ENCODE measurements at places on chromosomes 11 and 22. TPM values are rescaled to one million over a fixed set of nuclear protein-coding genes. Genes with fewer than 3 reads are reported as not detected.

DNA sequence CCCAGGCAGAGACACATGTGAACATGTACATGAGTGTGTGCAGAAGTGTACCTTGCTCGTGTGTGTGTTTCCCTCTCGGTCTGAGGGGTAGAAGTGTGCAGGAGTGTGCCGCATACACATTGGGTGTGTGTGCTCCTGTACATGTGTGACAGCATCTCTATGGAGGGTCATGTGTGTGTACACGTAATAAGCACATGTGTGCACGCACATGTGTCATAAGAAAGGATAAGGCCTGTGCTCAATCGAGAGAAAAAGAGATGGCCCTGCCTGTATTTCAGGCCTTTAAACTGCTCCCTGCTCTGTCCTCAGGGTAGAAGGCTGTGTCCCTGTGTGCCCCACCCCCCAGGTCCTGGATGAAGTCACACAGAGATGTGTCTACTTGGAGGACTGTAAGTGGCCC, 61.8 kb downstream of the OTOG start:
- peaks cover 2% of the 10 kb centered on the region for H3K27me3 ChIP-seq
- no peak overlapping the region for H3K4me3 ChIP-seq
- no peak for DNase-seq
- no peaks in the 10 kb centered on the region for H3K36me3 ChIP-seq

DNA sequence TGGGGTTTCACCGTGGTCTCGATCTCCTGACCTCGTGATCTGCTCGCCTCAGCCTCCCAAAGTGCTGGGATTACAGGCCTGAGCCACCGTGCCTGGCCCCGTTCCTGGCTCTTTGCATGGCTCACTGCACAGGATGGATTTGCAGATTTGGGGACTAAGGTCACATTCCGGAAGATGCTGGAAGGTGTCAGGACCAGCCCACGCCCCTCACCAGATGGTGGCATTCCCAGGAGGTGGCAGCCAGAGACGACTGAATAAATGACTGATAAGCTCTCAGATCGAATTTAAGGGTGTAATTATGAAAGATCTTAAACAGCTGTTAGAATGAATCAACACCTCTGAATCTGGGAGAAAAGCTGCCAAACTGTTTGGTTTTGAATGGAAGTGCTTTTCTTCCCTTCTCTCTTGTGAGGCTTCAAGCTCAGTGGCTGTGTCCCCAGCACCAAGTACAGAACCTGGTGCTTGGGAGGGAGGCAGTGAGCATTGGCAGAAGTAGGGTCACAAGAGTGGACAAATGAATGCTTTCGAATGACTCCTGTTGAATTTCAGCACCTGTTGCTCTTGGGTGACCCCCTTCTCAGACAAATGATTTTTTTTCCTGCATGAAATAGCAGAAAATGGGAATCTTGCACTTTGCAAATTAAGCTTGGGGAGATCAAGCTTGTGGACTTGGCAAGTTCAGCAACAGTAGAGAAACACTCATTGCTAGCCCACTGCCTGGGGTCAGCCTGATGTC, 69.6 kb downstream of the KIAA1671 start:
- no peaks in the 10 kb centered on the region for H3K27me3 ChIP-seq
- no peaks in the 10 kb centered on the region for H3K36me3 ChIP-seq
- H3K27ac ChIP-seq = no peak overlapping the region
- H3K4me3 ChIP-seq = no peak overlapping the region

GRCh38 chr22:20324139-20324516, 4.3 kb upstream of the DGCR6L start:
- no peaks in the 10 kb centered on the region for H3K4me1 ChIP-seq
- DNase-seq = no peak
- H3K4me3 ChIP-seq = no peak overlapping the region
- no peaks in the 10 kb centered on the region for H3K27me3 ChIP-seq
- H3K36me3 ChIP-seq = no peaks in the 10 kb centered on the region
- H3K27ac ChIP-seq = no peak overlapping the region

Gene VPREB1
- total RNA-seq = not detected

Gene CBL
- 53.5 TPM for total RNA-seq

Gene KCNE3
- 48.1 TPM for total RNA-seq

Gene SHANK2
- 177 TPM for total RNA-seq

- DNase-seq = no peak
- H3K4me3 ChIP-seq = no peak overlapping the region
- no peaks in the 10 kb centered on the region for H3K4me1 ChIP-seq
- H3K27ac ChIP-seq = no peak overlapping the region
Observed at GRCh38 chr22:29756341-29756740, 10.5 kb downstream of the ZMAT5 start.

DNA sequence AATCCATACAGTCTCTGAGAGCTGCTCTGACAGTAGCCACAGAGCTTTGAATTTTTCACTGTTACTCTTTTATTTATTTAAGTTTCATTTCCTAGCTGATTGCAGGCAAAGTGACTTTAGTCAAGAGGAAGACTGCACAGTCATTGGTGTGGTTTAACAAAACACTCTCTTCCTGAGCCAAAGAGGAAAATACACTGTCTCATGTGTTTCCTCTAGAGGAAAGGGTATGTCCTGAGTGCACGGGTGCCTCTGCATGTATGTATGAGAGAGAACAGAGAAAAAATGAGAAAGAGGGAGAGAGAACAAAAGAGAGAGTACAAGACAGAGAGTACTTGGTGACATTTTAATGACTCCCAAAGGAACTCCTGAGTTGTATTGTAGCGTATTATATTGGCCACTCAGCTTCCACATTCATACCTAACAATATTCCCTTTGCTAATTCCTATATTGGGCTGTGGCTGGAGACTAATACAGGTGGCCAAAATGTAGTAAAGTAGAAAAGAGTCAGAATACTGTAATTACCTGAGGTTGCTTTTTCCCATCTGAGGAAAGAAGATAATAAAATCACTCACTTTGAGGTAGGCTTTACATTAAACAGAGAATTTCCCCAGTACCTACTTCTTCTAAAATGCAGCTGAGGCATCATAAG, at the start of gene OR4D9:
Gene OR4D9 (plus strand): TSS at position 599 of the 649 bp plus-strand sequence. CDS start 3,374 bp downstream, outside the sequence.
- H3K27me3 ChIP-seq = no peaks in the 10 kb centered on the region
- no peak within 1 kb of the TSS for H3K4me3 ChIP-seq
- H3K36me3 ChIP-seq = no peaks in the 10 kb centered on the region
- H3K4me1 ChIP-seq = no peaks in the 10 kb centered on the region
- no peak for DNase-seq
- H3K27ac ChIP-seq = no peak within 1 kb of the TSS

Gene BIK
- total RNA-seq = 13.3 TPM

- DNase-seq = no peak
- H3K4me3 ChIP-seq = no peak overlapping the region
- H3K4me1 ChIP-seq = peaks cover 12% of the 10 kb centered on the region
- no peaks in the 10 kb centered on the region for H3K36me3 ChIP-seq
- peaks cover 2% of the 10 kb centered on the region for H3K27me3 ChIP-seq
Observed at GRCh38 chr11:130675371-130675821, 227.0 kb downstream of the ADAMTS15 start.

Gene EI24
- total RNA-seq = 170 TPM

- H3K27me3 ChIP-seq = no peaks in the 10 kb centered on the region
- no peaks in the 10 kb centered on the region for H3K36me3 ChIP-seq
- H3K27ac ChIP-seq = no peak overlapping the region
- H3K4me1 ChIP-seq = no peaks in the 10 kb centered on the region
Observed at GRCh38 chr11:97110376-97110775, 720.6 kb downstream of the JRKL start.

Gene OR8G5
- not detected for total RNA-seq

Gene MRGPRX3
- total RNA-seq = not detected

- H3K27me3 ChIP-seq = no peaks in the 10 kb centered on the region
- no peak overlapping the region for H3K4me3 ChIP-seq
- DNase-seq = peak; percentile 63
- no peaks in the 10 kb centered on the region for H3K36me3 ChIP-seq
Observed at GRCh38 chr11:120807414-120808150, 216.3 kb upstream of the TBCEL start.

- H3K27ac ChIP-seq = no peak overlapping the region
- no peak for DNase-seq
- H3K36me3 ChIP-seq = no peaks in the 10 kb centered on the region
- no peaks in the 10 kb centered on the region for H3K27me3 ChIP-seq
Observed at GRCh38 chr11:10641177-10641911, 52.2 kb downstream of the IRAG1 start.

Gene NCF4
- not detected for total RNA-seq

Gene CHADL
- not detected for total RNA-seq

- H3K36me3 ChIP-seq = no peaks in the 10 kb centered on the region
- no peaks in the 10 kb centered on the region for H3K4me1 ChIP-seq
- no peak overlapping the region for H3K27ac ChIP-seq
- H3K27me3 ChIP-seq = peaks cover 2% of the 10 kb centered on the region
- H3K4me3 ChIP-seq = no peak overlapping the region
Observed at GRCh38 chr11:82756765-82757639, 23.3 kb upstream of the FAM181B start.

Gene CHID1
- total RNA-seq = 180 TPM

Gene OR10G4
- total RNA-seq = not detected

Gene TBX10
- not detected for total RNA-seq

Gene CELSR1
- total RNA-seq = 29.5 TPM

DNA sequence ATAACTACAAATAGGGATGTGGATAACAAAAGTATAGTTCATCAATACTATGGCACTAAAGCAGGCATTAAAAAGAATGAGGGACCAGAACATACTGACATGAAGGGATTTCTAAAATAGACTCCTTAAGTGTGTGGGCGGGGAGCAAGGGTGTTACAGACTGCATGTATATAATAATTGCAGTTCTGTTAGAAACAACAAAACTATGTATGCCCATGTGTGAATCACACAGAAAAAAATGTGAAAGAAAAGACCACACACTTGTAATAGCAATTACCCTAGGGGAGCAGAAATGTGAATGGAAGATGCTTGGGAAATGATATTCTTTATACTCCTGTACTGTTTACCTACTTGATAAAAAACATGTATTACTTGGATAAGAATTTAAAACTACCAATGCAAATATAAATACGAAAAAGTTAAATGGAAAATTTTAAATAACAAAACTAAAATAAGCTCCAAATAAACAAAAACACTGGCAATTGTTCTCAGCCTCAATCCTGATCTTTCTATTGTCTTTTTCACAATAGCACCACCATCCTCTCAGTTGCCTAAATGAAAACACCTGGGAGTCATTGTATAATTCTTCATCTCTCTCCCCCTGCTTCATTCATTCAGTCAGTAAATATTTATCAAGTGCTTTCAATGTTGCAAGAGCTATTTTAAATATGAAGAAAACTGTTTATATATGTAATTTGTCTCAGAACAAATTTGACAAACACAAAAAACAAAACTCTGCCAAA, 129.8 kb downstream of the FCHSD2 start:
- H3K27ac ChIP-seq = no peak overlapping the region
- 0 out of 2 replicates have a peak, but pooled peaks cover 6% of the 10 kb centered on the region for H3K4me1 ChIP-seq
- H3K36me3 ChIP-seq = peaks cover 7% of the 10 kb centered on the region
- H3K27me3 ChIP-seq = no peaks in the 10 kb centered on the region
- no peak for DNase-seq

DNA sequence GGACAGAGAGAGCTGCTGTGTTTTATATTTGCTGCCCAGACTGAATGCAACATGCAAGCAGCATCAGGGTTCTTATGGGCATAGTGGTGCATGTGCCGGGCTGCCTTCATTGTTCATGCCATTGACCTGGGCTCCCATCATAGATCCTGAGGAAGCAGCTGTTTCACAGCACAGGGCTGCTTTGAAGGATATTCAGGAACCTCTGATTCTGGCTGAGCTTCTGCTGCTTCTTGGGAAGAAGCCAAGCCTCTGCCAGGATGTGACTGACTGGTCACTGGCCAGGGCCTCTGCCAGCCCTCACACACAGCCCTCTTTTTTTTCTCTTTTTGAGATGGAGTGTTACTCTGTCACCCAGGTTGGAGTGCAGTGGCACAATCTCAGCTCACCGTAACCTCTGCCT, 43.3 kb downstream of the CYB5R2 start:
- no peaks in the 10 kb centered on the region for H3K27me3 ChIP-seq
- peaks cover 11% of the 10 kb centered on the region for H3K4me1 ChIP-seq
- H3K4me3 ChIP-seq = no peak overlapping the region
- DNase-seq = no peak
- no peak overlapping the region for H3K27ac ChIP-seq

Gene ANGPTL5
- not detected for total RNA-seq

- H3K4me3 ChIP-seq = no peak overlapping the region
- H3K36me3 ChIP-seq = no peaks in the 10 kb centered on the region
- DNase-seq = no peak
- H3K4me1 ChIP-seq = peaks cover 19% of the 10 kb centered on the region
- no peaks in the 10 kb centered on the region for H3K27me3 ChIP-seq
Observed at GRCh38 chr11:33719587-33719986, 16.6 kb downstream of the CD59 start.

GRCh38 chr11:7348432-7349304, 97.0 kb downstream of the SYT9 start:
- no peak for DNase-seq
- no peaks in the 10 kb centered on the region for H3K4me1 ChIP-seq
- no peak overlapping the region for H3K27ac ChIP-seq
- no peaks in the 10 kb centered on the region for H3K36me3 ChIP-seq
- H3K27me3 ChIP-seq = no peaks in the 10 kb centered on the region
- no peak overlapping the region for H3K4me3 ChIP-seq

GRCh38 chr22:40198733-40199132, 21.0 kb downstream of the TNRC6B start:
- H3K36me3 ChIP-seq = no peaks in the 10 kb centered on the region
- peak overlapping the region; percentile 59 for H3K27ac ChIP-seq
- no peaks in the 10 kb centered on the region for H3K4me1 ChIP-seq
- no peak for DNase-seq

DNA sequence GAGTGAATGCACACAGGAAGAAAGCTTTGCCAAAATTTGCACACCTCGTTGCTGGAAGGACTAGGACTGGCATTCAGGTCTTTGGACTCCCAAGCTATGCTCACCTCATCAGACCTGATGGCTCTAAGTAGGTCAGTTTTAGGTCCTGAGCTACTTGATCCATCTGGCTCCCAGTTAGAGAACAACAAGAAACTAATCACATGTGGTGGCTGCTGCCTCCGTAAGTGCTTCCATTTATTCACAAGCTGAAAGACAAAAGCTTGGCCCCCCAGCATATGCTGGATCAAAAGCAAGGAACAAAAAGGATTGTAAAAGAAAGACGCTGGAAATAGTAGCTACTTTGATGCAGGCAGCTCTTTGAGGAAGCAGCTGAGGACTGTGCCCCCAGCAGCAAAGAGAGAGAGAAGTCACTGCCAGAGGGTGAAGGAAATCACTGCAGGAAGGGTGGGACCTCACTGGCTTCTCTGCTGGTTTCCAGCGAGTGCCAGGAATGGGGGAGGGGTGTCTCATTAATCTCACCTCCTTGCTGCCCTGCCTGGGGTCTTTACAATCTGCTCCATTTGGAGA, 268.9 kb downstream of the KIRREL3 start:
- no peaks in the 10 kb centered on the region for H3K36me3 ChIP-seq
- no peak overlapping the region for H3K4me3 ChIP-seq
- no peak overlapping the region for H3K27ac ChIP-seq
- no peak for DNase-seq
- no peaks in the 10 kb centered on the region for H3K4me1 ChIP-seq

- H3K27ac ChIP-seq = no peak overlapping the region
- H3K4me1 ChIP-seq = no peaks in the 10 kb centered on the region
- H3K36me3 ChIP-seq = no peaks in the 10 kb centered on the region
- no peak for DNase-seq
Observed at GRCh38 chr11:130582981-130583380, 134.5 kb downstream of the ADAMTS15 start.

Data from Caco-2 (cell line).